ENCODE measurements at places on chromosomes 7 and 10. TPM values are rescaled to one million over a fixed set of nuclear protein-coding genes. Genes with fewer than 3 reads are reported as not detected.

GATA3 gene
- total RNA-seq: 1.8 TPM

DNA sequence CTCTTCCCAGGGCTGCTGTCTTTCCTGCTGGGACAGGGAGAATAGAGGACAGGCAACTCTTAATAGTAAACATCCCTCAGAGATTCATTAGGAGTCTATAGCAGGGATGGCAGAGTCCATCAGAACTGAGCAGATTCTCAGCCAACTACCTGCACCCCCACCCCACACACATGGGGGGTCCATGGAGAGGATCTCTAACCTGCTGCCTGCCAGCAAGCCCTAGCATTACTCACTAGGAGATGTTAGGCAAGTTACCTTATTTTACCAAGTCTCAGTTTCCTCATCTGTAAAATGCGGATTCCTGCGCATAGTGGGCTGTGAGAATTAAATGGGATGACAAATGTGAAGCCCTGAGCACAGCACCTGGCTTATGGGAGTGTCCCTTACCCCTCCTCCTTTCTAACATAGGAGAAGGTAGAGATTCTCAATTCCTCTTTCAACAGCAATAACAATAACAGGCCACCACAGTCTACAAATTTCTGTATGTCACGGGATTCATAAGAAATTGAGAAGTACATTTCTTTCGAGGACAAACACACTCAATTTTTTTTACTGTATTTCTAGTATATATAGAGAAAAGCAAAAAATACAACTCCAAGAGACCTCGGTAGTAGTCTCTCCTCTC is 23.8 kb upstream of the WDR11 start:
- H3K4me3 ChIP-seq: no peak overlapping the region
- no peaks in the 10 kb centered on the region for H3K4me1 ChIP-seq
- no peaks in the 10 kb centered on the region for H3K36me3 ChIP-seq

ZDHHC16 gene
- 45.1 TPM for total RNA-seq

GCK gene
- total RNA-seq: not detected

NME8 gene
- total RNA-seq: 6.3 TPM
